Right atrium auricular region (tissue), 2 donors: ENCODE measurements at places on chromosomes 16 and 17. TPM values are rescaled to one million over a fixed set of nuclear protein-coding genes. Genes with fewer than 3 reads are reported as not detected.

DNA sequence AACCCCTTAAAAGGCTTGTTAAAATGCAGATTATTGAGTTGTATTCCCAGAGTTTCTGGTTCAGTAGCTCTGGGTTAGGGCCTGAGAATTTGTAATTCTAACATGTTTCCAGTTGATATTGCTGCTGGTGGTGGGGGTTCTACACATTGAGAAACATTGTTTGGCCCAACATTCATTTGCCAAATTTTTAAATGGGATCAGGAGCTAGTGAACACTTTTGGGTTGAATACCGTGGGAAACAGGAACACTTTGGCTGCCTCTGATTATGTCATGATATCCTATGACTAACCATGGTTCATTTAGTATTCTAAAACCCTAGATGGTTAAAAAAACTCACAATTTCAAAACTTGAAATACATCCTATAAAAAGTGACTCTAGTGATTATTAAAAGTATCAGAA, 89.3 kb downstream of the RPGRIP1L start:
- no peak for DNase-seq

The SKAP1 gene
- total RNA-seq = not detected

DNA sequence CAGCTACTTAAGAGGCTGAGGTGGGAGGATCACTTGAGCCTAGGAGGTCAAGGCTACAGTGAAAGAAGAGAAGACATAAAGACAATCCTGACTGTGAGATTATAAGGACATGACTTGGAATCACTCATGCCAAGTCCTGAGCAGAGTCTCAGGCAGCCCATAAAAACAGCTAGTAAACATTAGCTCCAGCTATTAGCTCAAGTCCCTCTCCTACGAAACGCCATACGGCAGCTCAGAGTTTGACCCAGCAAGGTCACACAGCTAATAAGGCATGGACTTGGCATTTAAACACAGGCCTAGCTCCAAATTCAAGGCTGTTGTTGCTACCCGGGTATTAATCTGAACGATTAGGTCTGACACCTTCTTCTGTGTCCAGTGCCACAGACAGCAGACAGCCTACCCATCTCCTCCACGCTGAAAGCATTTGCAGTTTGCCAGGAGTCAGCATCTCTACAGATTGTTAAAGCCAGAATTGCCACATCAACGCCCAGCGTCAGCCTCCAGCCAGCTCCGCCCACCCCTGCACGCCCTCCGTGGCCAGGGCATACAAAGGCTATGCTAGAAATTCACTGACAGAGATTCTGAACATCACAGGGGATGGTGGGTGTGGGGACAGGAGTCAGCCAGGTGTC, 9.9 kb upstream of the TMEM114 start:
- DNase-seq = no peak

DNA sequence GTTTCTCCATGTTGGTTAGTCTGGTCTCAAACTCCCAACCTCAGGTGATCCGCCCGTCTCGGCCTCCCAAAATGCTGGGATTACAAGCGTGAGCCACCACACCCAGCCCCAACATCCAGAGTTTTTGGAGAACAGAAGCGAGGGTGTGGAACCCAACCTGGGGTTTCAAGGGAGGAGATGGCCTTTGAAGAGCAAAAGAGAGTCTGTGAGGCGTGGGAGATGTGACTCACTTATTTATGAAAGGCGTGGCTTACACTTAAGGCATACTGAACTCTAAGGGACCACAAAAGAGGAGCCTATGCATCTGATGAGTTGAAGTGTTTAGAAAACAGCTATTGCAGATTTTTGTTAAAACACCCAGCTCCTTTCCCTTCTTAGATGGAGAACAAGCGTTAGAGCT, 18.9 kb downstream of the ARSG start:
- DNase-seq = no peak

The KCNJ18 gene
- total RNA-seq = not detected

The CCL8 gene
- not detected for total RNA-seq
